NCI-H1417 (cell line): ENCODE measurements at places on chromosomes 3 and 15.
A peak's percentile ranks its signal among the peaks of the same experiment; 100 is the strongest.

DNA sequence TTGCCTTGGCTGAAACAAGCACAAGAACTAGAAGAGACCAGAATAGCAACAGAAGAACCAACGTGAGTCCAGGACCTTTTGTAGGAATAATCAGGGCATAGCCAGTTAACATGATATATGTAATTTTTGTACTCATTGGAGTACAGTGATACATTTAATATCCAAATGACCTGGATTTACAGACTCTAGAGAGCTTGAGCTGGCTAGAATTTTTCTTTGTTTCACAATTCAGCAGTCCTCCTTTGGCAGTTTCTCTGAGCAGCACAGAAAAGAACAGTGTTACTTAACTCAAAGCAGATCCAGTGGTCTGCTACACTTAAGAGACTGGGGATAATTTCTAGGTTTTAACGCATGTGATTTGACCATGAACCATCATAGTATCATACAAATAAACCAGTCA is 245.7 kb downstream of the ADAMTSL3 start:
- no peak for DNase-seq

DNA sequence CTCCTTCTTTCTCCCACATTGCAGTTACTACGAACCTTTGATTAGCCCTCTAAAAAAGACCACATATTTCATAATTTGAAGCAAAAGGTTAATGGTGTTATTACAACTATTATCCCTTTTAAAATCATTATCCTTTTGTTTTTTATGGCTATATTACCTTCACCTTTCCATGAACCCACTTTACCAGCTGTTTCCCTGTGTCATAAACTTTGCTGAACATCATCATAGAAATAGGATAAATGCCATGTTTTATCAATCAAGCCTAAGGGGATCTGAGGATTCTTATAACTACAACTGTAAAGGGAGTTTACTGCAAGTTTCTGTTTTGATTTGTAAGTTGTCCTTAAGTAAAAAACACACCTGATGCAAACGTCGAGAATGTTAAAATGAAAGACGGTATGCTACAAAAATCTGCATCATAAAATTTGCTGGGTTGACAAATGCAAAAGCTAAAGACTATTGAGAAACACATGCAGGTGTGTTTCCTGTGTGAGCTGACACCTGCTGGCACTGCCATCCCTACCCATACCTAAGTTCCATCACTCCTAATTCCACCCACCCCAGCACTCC is 39.1 kb upstream of the ARRDC4 start:
- peak; percentile 13 for DNase-seq

DNA sequence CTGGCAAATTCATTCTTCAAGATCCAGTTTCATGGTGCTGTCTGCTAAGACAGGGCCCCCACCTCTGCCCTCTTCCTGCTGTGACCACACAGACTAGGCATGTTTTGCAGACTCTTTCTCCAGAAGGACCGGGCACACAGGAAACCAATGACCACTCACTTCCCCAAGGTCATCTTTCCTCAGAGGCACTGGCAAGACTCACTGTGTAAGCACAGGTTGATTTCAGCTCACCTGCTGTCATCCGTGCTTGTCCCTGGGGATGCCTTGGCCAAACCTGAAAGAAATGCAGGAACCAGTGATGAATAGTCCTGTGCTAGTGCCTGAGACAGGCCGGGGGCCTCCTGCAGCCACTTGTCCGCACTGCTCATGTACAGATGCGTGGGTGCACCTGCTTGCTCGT is 33.5 kb downstream of the ALS2CL start:
- DNase-seq, result peak; percentile 10

DNA sequence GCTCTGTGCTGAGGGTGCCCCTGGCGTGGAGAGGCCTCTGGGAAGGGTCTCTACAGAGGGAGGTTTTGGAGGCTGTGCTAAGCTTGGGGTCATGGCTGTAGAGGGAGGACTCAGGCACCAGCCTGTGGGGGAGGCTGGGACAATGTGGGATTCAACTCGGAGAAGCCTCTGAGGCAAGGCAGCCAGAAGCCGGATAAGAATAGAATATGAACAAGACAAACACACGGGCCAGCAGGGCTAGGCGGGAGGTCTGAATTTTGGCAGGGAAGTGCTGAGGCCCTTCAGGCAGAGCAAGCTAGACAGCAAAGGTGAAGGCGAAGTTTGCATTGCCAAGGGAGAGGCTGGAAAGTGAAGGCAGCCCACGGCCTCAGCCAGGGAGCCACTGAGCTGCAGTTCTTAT is 612.1 kb upstream of the NR2F2 start:
- DNase-seq, result no peak
